ENCODE measurements at places on chromosomes 4 and X.

DNA sequence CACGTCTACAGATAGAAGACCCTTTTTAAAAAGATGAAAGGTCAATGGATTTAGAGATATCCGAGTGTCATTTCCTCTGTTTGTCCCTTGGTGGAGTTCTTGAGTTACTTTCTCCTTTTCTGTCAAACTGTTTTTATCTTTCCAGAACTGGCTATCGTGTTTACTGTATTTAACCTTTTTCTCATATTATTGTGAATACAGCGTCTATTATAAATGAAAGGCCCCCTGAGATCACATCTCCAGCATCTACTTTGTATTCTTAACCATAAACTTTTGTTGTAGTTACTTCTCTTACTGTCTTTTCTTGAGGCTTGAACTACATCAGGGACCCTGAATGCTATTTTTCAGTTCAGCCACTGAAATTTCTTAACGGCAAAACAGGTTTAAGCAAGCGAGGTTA, 4.0 kb upstream of the PCDH7 start:
- peak; percentile 36 for DNase-seq

DNA sequence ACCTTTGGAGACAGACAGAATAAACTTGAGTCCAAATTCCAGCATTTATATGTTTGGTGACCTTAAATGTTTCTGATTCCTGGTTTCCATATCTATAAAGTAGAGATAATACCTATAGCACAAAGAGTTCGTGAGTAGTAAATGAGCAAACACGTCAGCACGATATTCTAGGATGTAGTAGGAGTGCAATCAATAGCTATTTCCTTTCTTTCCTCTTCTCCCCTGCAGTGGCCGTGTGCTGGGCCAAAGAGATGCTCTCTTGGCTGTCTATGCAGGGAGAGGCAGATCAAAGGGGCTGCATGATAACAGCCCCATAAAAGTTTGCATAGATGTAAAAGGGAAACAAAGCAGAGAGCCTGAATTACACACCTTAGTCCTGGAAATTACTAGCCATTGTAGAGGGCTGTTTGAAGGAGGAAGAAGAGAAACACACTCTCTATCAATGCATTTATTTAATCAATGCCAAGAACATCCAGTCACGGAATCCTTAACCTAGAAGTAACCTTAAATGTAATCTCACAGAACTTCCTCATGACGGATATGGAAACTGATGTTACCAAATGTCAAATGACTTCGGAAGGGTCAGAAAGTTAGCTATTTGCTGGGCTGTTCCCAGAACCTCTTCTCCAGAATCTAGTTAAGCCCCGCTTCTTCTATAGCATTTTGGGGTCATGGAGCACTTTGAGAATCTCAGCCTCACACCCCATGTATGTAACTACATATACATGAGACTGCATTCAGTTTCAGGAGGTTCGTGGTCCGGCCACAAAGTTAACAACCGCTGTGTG, 35.5 kb upstream of the PLAC8 start:
- DNase-seq = no peak

- DNase-seq = no peak
These were observed 47.9 kb upstream of the HAND2 start for GRCh38 chr4:173577963-173578362.

GRCh38 chrX:13220916-13221315, 98.9 kb downstream of the ATXN3L start:
- peak; percentile 54 for DNase-seq

- no peak for DNase-seq
These were observed 22.0 kb upstream of the ZCCHC4 start for GRCh38 chr4:25290490-25291067.

DNA sequence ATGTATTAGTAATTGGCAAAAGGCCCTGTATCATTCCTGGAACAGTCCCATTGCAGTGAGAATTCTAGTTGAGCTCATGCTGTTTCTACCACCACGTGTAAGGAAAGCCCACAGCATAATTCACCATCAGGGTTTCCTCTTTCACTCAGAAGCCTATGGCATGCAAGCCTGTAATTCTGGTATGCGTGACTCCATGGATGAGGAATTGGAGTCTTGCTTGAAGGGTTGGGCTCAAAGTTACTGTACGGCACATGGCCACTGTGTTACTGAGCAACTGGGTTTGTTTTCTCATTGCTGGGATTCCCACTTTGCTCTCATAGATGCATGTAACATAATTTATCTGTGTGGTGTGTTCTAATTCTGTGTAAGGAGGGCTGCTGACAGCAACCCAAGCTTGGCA, 132.3 kb upstream of the NR3C2 start:
- DNase-seq = peak; percentile 49

DNA sequence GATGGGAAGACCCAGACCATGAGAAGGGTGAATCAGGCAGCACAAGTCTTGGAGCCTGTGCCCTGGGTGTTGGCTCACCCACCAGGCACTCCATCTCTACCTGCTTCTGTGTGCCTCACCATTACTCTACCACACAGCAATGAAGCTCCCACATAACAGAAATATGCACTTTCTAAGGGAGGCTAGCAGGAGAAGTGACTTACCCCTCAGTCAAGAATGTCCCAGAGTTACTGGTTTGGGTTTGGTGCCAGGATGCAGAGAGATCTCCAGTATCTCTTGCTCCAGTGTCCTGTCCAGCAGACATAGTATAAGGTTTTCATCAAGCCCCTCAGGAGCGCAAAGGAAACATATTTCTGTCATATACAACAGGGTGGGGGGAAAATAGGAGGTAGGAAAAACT, 11.3 kb upstream of the RAB40A start:
- DNase-seq = peak; percentile 58

GRCh38 chrX:149987613-149988012, 49.3 kb upstream of the EOLA2 start:
- no peak for DNase-seq

DNA sequence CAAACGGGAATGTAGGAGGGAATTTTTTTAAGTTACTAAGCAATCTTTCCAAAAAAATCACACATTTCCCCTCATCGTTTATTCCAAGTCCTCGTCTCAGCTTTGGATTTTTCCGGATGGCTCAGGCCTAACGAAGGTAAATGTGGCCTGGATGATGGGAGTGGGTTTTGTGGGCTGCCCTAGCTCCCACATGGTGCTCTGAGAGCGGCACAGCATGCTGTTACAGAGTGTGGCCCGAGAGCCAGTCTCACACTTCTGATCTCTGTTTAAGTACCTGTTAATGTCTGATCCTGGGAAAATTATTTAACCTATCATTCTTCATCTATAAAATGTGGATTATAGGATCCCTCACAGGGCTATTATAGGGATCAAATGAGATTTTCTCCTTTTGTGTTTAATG, 38.2 kb upstream of the ADAM29 start:
- no peak for DNase-seq

DNA sequence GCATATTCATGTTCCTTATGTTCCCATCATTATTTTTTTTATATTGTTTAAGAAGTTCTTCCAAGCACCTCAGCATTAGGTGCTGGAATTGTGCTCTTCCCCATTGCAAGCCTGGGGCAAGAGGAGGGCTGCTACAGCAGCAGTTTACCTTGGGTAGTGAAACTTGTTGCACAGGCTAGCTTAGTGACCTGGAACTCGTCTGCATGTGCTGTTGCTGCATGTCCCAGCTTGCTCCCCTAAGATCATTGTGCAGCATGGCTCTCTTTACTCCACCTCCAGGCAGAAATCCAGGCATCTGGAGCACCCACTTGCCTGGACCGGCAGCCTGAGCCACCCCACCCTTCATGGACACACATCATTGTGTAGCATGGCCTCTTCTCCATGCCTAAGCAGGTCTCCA, 776.0 kb downstream of the GLUD2 start:
- DNase-seq = no peak

- DNase-seq = no peak
These were observed 2.2 kb downstream of the TREX2 start for GRCh38 chrX:153443476-153444332.

GRCh38 chr4:114028071-114028470, 48.6 kb upstream of the ARSJ start:
- no peak for DNase-seq

- peak; percentile 14 for DNase-seq
These were observed 135.5 kb downstream of the AMMECR1 start for GRCh38 chrX:110182362-110182761.
